ENCODE measurements at places on chromosomes 1 and 21. TPM values are rescaled to one million over a fixed set of nuclear protein-coding genes. Genes with fewer than 3 reads are reported as not detected.
A peak's percentile ranks its signal among the peaks of the same experiment; 100 is the strongest.

- no peak for DNase-seq
These were observed 17.5 kb upstream of the SPSB1 start for GRCh38 chr1:9275161-9275560.

GRCh38 chr1:182556279-182556678, 32.8 kb downstream of the RNASEL start:
- no peak for DNase-seq

- DNase-seq = no peak
These were observed 9.2 kb upstream of the TACSTD2 start for GRCh38 chr1:58586271-58586670.

DNA sequence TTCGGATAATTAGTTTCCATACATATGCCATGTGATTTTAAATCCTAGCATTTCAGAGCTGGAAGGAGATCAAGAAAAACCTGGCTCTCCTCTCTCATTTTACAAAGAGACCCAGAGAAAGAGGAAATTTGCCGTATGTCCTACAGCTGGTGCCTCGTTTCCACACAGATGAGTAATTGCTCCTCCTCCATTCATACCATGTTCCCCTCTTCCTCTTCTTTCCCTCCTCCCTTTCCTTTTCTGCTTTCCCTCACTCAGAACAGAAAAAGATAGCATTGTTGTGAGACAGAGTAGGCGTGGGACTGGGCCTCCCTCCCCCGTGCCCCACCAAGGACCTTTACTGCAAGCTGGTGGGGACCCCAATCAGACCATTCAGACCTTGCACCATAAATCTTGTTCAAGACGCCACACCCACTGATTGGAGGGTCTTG, 13.7 kb upstream of the SLC44A3 start:
- no peak for DNase-seq

GRCh38 chr1:64623750-64624191, 121.1 kb upstream of the RAVER2 start:
- DNase-seq = no peak

GRCh38 chr1:31752258-31752657, 11.9 kb downstream of the ADGRB2 start:
- peak; percentile 57 for DNase-seq

- DNase-seq = no peak
These were observed 100.7 kb upstream of the GFI1 start for GRCh38 chr1:92587445-92587844.

DNA sequence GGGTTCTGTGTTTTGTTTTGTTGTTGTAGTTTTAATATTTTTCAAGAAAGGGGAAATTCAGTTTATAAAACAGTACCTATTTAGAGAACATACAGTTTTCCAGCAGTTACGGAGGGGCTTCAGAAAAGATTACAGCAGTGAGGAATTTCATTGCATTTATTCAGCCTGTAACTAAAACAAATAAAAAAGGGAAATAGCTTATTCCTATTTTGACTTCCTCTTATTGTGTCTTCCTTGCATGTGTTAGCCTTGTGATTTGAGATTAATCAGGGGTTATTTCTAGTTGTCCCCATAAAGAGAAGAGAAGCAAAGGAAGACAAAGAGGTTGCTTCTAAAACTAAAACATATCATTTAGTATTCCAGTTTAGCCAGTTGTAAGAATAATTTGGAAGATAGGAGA, 35.0 kb downstream of the CTTNBP2NL start:
- DNase-seq = no peak

- DNase-seq = no peak
These were observed 10.1 kb downstream of the ATG4C start for GRCh38 chr1:62794053-62794452.

GRCh38 chr1:1219341-1219740, 5.4 kb upstream of the TNFRSF4 start:
- DNase-seq = no peak

- no peak for DNase-seq
These were observed 184.5 kb downstream of the CHRM3 start for GRCh38 chr1:239570878-239571277.

GRCh38 chr1:3453891-3454810, at the start of gene ARHGEF16:
TSS of gene ARHGEF16 (plus strand) at chr1:3454665. CDS start at chr1:3463085, 8,420 bp downstream.
- no peak for DNase-seq

- DNase-seq = no peak
These were observed 64.2 kb downstream of the SERINC2 start for GRCh38 chr1:31476891-31477846.

DNA sequence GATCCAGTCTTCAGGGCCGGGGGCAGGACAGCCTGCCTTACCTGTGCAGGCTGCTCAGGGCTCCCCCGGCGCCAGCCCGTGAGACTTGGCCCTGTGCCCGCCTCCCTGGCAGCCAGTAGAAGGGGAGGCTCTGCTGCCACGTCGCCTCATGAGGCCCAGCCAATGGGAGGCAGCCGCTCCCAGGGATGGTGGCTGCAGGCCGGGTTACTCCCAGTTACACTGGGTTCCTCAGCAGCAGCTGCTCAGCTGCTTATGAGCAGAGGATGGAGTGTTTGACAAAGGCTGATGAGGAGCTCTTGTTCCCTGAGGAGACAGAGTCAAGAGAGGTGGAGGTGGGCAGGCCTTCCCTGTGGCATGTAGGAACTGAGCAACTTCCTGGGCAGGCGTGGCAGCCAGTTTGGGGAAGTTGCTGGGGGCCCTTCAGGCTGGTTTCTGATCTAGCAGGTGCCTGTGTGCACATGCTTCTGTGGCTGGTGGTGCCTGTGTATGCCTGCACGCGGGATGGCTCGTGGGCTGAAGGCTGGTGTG, 5.5 kb downstream of the MFSD2A start:
- DNase-seq = peak; percentile 48

KCTD3 gene
- 3.0 TPM for total RNA-seq

NMNAT2 gene
- total RNA-seq = not detected

PADI4 gene
- 0.95 TPM for total RNA-seq

TMEM200B gene
- not detected for total RNA-seq
